Spinal cord (tissue), 10 donors: ENCODE measurements at places on chromosomes 16 and 17. TPM values are rescaled to one million over a fixed set of nuclear protein-coding genes. Genes with fewer than 3 reads are reported as not detected.

The PPP1R27 gene
- not detected for total RNA-seq

The CBFA2T3 gene
- 4.4 TPM for total RNA-seq

The RAMP2 gene
- total RNA-seq = 25.2 TPM

The CALB2 gene
- total RNA-seq = 16.6 TPM

The FKBP10 gene
- total RNA-seq = 125 TPM

The P2RX1 gene
- total RNA-seq = 1.9 TPM

DNA sequence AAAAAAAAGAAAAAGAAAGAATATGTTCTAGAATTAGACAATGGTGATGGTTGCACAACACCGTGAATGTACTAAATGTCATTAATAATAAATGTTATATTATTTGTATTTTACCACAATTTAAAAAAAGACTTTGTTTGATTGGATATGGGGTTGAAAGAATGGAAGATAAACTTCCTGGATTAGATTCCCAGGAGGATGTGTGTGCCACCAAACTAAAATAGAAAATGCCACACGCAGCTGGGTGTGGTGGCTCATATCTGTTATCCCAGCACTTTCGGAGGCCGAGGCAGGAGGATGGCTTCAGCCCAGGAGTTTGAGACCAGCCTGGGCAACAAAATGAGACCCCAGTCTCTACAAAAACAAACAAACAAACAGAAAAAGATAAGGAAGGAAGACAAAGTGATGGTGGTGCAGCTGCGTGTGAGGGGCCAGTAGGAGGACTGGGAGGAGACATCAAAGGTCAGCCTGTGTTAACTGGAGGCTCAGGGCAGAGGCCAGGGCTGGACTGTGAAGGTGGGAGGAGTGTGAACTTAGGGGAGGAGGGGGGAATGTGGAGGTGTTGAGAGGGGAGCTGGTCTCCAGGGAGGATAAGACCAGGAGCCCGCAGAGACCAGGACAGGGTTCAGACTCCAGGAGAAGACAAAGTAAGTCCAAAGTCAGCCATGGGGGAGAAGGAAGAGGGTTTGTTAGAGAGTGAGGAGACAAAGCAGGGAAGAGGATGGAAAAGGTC is 4.1 kb downstream of the PECAM1 start:
- no peak for DNase-seq

DNA sequence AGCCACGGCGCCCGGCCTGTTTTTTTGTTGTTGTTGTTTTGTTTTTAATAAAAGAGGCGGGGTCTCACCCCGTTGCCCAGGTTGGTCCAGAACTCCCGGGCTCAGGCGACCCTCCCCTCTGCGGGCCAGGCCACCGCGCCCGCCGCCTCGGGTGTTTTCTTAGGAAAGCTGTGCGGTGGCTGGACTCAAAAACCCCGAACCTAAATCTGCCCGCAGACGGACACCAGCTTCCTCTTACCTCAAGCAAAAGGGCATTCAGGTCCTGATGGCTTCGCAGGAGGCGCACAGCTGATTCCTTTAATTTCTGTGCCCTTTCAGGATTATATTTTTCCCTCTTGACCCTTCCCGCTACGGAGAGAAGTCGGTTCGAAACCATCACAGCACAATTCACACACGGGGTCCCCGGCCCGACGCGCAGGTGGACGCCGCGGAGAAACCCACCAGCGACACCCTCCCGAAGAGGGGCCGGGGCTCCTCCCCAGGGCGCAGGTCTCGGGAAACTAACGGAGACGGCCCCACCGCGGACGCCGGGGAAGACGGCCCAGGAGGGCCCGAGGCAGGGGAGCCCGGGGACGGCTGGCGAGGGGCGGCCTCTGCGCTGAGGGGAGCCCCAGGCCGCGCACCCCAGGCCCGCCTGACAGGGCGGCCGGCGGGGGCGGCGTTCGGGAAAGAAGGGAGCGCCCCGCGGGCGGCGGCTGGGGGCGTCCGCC is 653 bp downstream of the FANCA start:
- no peak for DNase-seq

- DNase-seq = no peak
These were observed 3.3 kb downstream of the DDX5 start for GRCh38 chr17:64502809-64503208.

- DNase-seq = no peak
These were observed 36.1 kb downstream of the HNF1B start for GRCh38 chr17:37708616-37709212.

DNA sequence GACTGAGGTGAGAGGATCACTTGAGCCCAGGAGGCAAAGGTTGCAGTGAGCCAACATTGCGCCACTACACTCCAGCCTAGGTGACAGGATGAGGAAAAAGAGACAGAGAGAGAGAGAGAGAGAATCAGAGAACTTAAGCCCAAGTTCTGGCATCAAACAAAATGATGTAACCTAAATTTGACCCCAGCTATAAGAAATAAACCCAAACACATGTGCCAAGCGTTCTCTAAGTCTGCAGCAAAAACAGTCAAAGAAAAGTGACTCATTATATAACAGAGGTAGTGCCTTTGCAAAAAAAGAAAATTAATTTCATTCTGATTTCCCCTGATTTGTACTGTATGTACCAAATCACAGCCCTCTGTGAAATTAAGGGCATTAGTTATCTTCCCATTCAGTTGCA is 89.5 kb downstream of the CDH11 start:
- DNase-seq = no peak

GRCh38 chr17:27295945-27296344 is 2.0 kb downstream of the WSB1 start:
- no peak for DNase-seq

- no peak for DNase-seq
These were observed 7.4 kb downstream of the POLR2A start for GRCh38 chr17:7491583-7491982.

DNA sequence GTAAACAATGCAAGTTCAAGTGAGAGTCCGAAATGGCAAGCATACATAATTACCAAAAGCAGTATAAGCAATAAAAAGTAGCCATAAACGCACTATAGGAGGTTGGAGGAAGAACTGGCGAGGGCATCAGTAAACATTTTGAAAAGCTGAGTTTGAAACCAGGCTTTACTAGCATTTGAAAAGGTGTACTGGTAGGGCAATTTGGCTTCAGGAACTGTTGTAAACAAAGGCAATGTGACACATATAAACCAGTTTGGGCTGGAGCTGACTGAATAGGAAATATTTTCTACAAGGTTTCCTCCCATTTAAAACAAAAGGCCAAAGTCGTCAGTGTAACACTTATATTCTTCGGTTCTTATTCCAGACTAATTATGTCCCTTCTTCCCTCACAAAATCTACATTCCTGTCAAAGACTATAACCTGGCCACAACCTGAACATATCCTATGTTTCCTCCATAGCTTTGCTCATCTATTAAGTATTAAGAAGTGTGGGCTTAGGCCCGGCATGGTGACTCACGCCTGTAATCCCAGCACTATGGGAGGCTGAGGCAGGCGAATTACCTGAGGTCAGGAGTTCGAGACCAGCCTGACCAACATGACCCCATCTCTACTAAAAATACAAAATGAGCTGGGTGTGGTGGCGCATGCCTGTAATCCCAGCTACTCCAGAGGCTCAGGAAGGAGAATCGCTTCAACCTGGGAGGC is 7.8 kb downstream of the CBX1 start:
- no peak for DNase-seq

- no peak for DNase-seq
These were observed 21.0 kb downstream of the PMM2 start for GRCh38 chr16:8818504-8819270.

GRCh38 chr16:15993541-15993940 is 44.1 kb downstream of the ABCC1 start:
- DNase-seq = no peak
